ENCODE measurements at places on chromosomes 2 and 18. TPM values are rescaled to one million over a fixed set of nuclear protein-coding genes. Genes with fewer than 3 reads are reported as not detected.

DOK6 gene
- total RNA-seq: not detected

METTL4 gene
- total RNA-seq: 17.2 TPM

INHA gene
- total RNA-seq: 0.80 TPM

GKN1 gene
- not detected for total RNA-seq

CHRND gene
- total RNA-seq: not detected

CCDC85A gene
- 2.6 TPM for total RNA-seq

TUBA3E gene
- total RNA-seq: not detected

RHOB gene
- 143 TPM for total RNA-seq

STK11IP gene
- 29.3 TPM for total RNA-seq

ABCG5 gene
- 0.66 TPM for total RNA-seq

TANC1 gene
- 41.2 TPM for total RNA-seq

EPC2 gene
- total RNA-seq: 32.5 TPM

IL1R1 gene
- 8.7 TPM for total RNA-seq

TEX44 gene
- total RNA-seq: not detected

TBR1 gene
- total RNA-seq: 0.07 TPM

KCNF1 gene
- total RNA-seq: not detected

SKA1 gene
- 22.5 TPM for total RNA-seq

SPP2 gene
- total RNA-seq: not detected

MRO gene
- total RNA-seq: not detected

NEB gene
- total RNA-seq: 50.0 TPM

DYSF gene
- total RNA-seq: 3.2 TPM

CAPG gene
- total RNA-seq: 230 TPM

ACTR3 gene
- total RNA-seq: 277 TPM

SCYGR4 gene
- not detected for total RNA-seq

ZNF516 gene
- total RNA-seq: 41.6 TPM

DLX1 gene
- total RNA-seq: not detected

DLGAP1 gene
- 9.0 TPM for total RNA-seq

Data from Calu3 (cell line).